ENCODE measurements at places on chromosomes 2 and 18.

GRCh38 chr2:120287183-120288015 is 34.7 kb downstream of the RALB start:
- no peak for DNase-seq

GRCh38 chr18:62518460-62519375 is 4.1 kb upstream of the ZCCHC2 start:
- no peak for DNase-seq

- DNase-seq, result no peak
Measured at GRCh38 chr2:23520256-23520655, 135.3 kb downstream of the KLHL29 start.

DNA sequence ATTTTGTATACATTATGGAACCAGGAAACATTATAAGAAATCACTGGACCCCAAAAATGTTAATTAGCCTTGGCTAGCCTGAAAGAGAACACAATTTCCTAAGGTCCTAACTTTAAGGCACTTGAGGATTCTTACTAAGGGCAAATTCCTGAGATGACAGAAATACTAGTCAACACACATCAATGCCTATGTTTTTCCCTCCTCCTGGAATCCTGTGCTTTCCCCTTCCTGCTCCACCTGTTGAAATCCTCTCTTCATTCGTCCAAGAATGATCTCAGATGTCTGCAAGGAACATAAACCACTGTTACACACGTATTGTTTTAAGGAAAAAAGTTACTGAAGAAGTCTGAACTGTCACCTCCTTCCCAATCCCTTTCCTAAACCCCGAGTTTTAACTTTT is 21.2 kb upstream of the DARS1 start:
- DNase-seq, result no peak
